ENCODE measurements at places on chromosomes 5 and 9. TPM values are rescaled to one million over a fixed set of nuclear protein-coding genes. Genes with fewer than 3 reads are reported as not detected.

Gene HMMR
- total RNA-seq = 2.2 TPM

Gene IL13
- not detected for total RNA-seq

Gene CER1
- total RNA-seq = 0.29 TPM

Gene PCDHGB2
- 6.5 TPM for total RNA-seq

Gene ADGRD2
- total RNA-seq = not detected

Gene FOXD4L4
- total RNA-seq = 0.36 TPM

Gene SLC6A7
- total RNA-seq = not detected

Gene SPINK14
- total RNA-seq = not detected

Gene NXNL2
- 2.2 TPM for total RNA-seq

Gene PNPLA7
- 10.3 TPM for total RNA-seq

Gene CDH9
- not detected for total RNA-seq

Gene TMOD1
- 24.5 TPM for total RNA-seq

GRCh38 chr9:134811673-134812342 lies 68.8 kb upstream of the FCN2 start:
- H3K27me3 ChIP-seq = no peaks in the 10 kb centered on the region
- no peaks in the 10 kb centered on the region for H3K4me1 ChIP-seq
- no peak for DNase-seq
- H3K36me3 ChIP-seq = no peaks in the 10 kb centered on the region
- H3K4me3 ChIP-seq = no peak overlapping the region

- no peaks in the 10 kb centered on the region for H3K36me3 ChIP-seq
- H3K27me3 ChIP-seq = no peaks in the 10 kb centered on the region
- H3K4me3 ChIP-seq = no peak overlapping the region
Measured at GRCh38 chr5:98109561-98110006, 663.9 kb upstream of the RGMB start.

GRCh38 chr9:134461426-134461982 lies 135.2 kb downstream of the RXRA start:
- H3K27ac ChIP-seq = no peak overlapping the region
- peak; percentile 43 for DNase-seq
- H3K36me3 ChIP-seq = no peaks in the 10 kb centered on the region
- no peaks in the 10 kb centered on the region for H3K27me3 ChIP-seq
- peaks cover 4% of the 10 kb centered on the region for H3K4me1 ChIP-seq

- no peak overlapping the region for H3K27ac ChIP-seq
- no peaks in the 10 kb centered on the region for H3K36me3 ChIP-seq
- no peaks in the 10 kb centered on the region for H3K27me3 ChIP-seq
- DNase-seq = no peak
Measured at GRCh38 chr5:128513806-128514205, 24.2 kb downstream of the FBN2 start.

- no peak overlapping the region for H3K27ac ChIP-seq
- no peaks in the 10 kb centered on the region for H3K27me3 ChIP-seq
- DNase-seq = no peak
- H3K4me3 ChIP-seq = no peak overlapping the region
- no peaks in the 10 kb centered on the region for H3K4me1 ChIP-seq
- H3K36me3 ChIP-seq = peaks cover 2% of the 10 kb centered on the region
Measured at GRCh38 chr9:2174306-2174705, 159.2 kb downstream of the SMARCA2 start.

DNA sequence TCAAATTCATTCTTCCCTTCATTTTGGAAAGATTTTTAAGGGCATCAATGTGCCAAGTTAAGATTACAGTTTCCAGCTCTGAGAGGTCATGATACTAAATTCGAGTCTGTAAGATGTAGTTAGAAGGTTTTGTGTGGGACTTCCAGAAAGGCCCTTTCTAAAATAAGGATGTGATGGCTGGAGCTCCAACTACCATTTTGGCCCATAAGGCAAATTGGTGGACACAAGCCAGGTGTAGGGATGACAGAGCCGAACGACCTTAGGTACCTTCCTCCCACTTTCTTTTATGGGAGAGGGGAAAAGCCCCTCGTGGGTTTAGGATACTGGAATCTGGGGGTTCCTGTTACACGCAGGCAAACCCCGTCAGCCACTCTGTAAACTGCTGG lies 54.3 kb upstream of the PTPDC1 start:
- peak overlapping the region; percentile 75 for H3K4me3 ChIP-seq
- DNase-seq = no peak
- H3K27ac ChIP-seq = no peak overlapping the region
- H3K4me1 ChIP-seq = no peaks in the 10 kb centered on the region
- no peaks in the 10 kb centered on the region for H3K36me3 ChIP-seq

GRCh38 chr5:176747670-176748072 lies 62.7 kb upstream of the UNC5A start:
- no peak overlapping the region for H3K27ac ChIP-seq
- H3K36me3 ChIP-seq = no peaks in the 10 kb centered on the region
- H3K4me3 ChIP-seq = no peak overlapping the region
- no peaks in the 10 kb centered on the region for H3K4me1 ChIP-seq

- H3K27me3 ChIP-seq = no peaks in the 10 kb centered on the region
- H3K36me3 ChIP-seq = no peaks in the 10 kb centered on the region
- H3K27ac ChIP-seq = no peak overlapping the region
- DNase-seq = peak; percentile 53
Measured at GRCh38 chr9:27460226-27461023, 63.7 kb upstream of the IFNK start.

DNA sequence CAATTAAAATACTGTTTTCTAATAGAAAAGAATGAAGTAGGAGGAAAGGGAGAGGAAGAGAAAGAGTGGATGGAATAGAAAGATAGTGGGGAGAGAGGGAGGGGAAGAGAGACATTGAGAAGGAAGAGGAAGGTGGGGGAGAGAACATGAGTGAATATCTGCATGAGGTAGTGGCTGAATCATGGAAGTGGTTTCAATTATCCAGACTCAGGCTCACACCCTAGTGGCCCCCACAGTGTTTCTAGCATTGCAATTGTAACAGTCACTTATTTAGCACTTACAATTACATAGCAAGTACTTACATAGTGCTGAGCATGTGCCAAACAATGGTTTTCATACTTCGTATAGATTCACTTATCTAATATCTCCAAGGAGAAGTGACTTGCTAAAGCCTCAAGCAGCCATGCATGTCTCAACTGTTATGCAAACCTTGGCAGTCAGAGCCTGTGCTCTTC lies 72.7 kb downstream of the CAST start:
- no peaks in the 10 kb centered on the region for H3K27me3 ChIP-seq
- no peak overlapping the region for H3K27ac ChIP-seq
- H3K4me1 ChIP-seq = no peaks in the 10 kb centered on the region

- H3K4me1 ChIP-seq = no peaks in the 10 kb centered on the region
- DNase-seq = no peak
- no peaks in the 10 kb centered on the region for H3K36me3 ChIP-seq
- no peaks in the 10 kb centered on the region for H3K27me3 ChIP-seq
Measured at GRCh38 chr9:126093771-126094170, 232.9 kb upstream of the MVB12B start.

- no peak overlapping the region for H3K27ac ChIP-seq
- H3K4me1 ChIP-seq = no peaks in the 10 kb centered on the region
- no peaks in the 10 kb centered on the region for H3K27me3 ChIP-seq
- no peak for DNase-seq
- no peak overlapping the region for H3K4me3 ChIP-seq
Measured at GRCh38 chr9:38662763-38663593, 42.6 kb upstream of the ANKRD18A start.

DNA sequence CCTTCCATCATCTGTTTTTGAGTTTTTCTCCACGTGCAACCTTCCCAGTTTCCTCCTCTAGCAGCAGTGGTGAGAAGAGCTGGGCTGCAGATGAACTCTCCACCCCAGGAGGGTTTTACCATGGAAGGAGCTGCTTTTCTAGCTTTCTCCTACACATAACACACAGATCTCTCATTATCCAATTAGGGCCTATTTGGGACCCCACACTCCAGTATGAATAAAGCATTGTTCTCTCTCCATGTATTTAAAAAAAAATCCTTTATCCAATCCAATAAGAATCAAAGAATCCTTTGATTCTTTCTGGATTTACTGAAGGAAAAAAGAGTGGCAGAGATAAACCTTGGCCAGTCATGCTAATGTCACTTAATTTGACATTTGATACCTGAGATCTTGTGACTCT lies 31.6 kb upstream of the NAA35 start:
- H3K4me3 ChIP-seq = no peak overlapping the region
- no peak overlapping the region for H3K27ac ChIP-seq
- H3K4me1 ChIP-seq = no peaks in the 10 kb centered on the region
- H3K36me3 ChIP-seq = no peaks in the 10 kb centered on the region

GRCh38 chr5:169393907-169394306 lies 93.0 kb upstream of the SLIT3 start:
- no peak overlapping the region for H3K4me3 ChIP-seq
- H3K36me3 ChIP-seq = no peaks in the 10 kb centered on the region
- H3K27me3 ChIP-seq = peaks cover 1% of the 10 kb centered on the region
- no peaks in the 10 kb centered on the region for H3K4me1 ChIP-seq

DNA sequence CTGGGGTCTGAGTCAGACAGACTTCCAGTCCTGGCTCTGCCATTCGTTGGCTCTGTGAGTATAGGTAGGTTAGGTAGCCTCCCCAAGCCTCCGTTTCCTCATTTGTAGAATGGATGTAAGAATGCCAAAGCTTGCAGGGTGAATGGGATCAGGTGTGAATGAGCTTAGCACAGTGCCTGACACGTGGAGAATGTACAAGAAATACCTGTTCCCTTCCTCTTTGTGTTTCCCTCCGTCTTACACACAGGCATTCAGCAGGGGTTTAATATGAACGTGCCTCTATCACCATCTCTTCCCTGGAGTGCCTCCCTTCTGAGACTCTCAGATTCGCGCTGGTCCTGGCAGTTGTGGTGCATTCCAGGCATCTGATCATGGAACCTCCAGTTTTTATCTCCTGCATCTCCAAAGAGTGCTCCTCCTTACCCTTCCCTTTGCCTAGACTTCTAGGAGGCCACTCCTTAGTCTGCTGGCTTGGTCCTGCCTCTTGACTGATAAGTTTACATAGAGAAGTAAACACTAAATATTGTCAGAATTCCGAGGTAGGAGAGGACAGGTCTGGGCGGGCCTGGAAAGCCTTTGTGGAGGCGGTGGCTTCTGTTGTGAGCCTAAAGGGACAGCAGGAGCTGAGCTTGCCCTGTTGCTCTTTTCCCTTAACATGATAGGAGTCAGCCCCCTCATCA lies 199.4 kb downstream of the AOPEP start:
- H3K4me1 ChIP-seq = peaks cover 8% of the 10 kb centered on the region
- no peak overlapping the region for H3K27ac ChIP-seq
- no peak for DNase-seq
- H3K27me3 ChIP-seq = no peaks in the 10 kb centered on the region
- no peak overlapping the region for H3K4me3 ChIP-seq

DNA sequence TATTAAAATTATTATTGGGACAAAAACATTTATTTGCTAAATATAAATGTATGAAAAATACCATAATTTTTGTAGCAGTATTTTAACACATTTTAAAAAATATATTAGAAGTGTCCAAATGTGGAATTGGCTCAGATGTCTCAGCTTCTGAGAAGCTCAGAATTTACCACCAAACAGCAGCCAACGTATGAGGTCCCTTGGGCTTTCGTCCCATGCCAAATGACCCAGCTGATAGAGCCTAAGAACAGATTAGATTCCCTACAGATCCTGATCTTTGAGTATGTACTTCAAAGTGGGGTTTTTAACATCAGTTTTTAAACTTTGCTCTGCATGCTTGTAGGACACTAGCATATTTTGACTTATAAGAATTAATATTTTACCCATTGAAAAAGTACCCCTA lies 77.3 kb upstream of the RPS23 start:
- no peak overlapping the region for H3K4me3 ChIP-seq
- no peak overlapping the region for H3K27ac ChIP-seq
- no peaks in the 10 kb centered on the region for H3K36me3 ChIP-seq
- H3K27me3 ChIP-seq = no peaks in the 10 kb centered on the region
- DNase-seq = no peak
- H3K4me1 ChIP-seq = no peaks in the 10 kb centered on the region

- H3K4me3 ChIP-seq = no peak overlapping the region
- H3K27me3 ChIP-seq = no peaks in the 10 kb centered on the region
- peak overlapping the region; percentile 99 for H3K27ac ChIP-seq
- H3K4me1 ChIP-seq = no peaks in the 10 kb centered on the region
- DNase-seq = no peak
Measured at GRCh38 chr9:129142138-129142935, 31.1 kb downstream of the PTPA start.

- H3K36me3 ChIP-seq = no peaks in the 10 kb centered on the region
- peak; percentile 94 for DNase-seq
- H3K4me1 ChIP-seq = peaks cover 2% of the 10 kb centered on the region
Measured at GRCh38 chr9:136551401-136552116, 5.7 kb upstream of the NOTCH1 start.

DNA sequence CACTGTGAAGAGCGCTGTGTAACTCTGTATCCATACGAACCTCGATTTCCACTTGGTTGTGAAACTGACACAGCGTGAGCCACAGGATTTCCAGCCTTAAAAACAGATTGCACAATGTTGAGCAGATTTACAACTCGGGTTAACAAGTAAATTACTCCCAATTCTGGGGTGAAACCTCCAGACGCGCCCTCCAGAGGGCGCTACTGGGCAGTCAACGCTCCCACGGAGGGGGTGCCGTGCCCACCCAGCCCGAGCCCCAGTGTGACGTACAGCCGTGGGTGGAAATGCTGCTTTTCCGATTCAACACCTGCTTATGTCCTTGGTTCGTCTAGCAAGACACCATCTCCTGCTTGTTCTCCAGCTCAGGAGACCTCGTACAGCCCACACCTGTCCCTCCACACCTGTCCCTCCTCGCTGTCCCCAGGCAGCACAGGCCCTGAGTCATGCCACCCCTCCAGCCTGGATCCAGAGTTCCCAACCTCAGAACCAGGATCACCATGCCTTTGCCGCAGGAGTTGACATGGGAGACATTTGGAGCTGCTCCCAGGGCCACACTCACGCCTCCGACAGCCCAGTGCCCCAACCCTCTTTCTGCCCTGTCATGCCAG lies 34.4 kb upstream of the SLC6A3 start:
- no peaks in the 10 kb centered on the region for H3K27me3 ChIP-seq
- DNase-seq = peak; percentile 72
- H3K4me3 ChIP-seq = no peak overlapping the region
- H3K36me3 ChIP-seq = no peaks in the 10 kb centered on the region

GRCh38 chr5:150523472-150524350 lies 15.8 kb downstream of the NDST1 start:
- H3K27ac ChIP-seq = no peak overlapping the region
- H3K4me1 ChIP-seq = peaks cover 3% of the 10 kb centered on the region
- no peaks in the 10 kb centered on the region for H3K36me3 ChIP-seq

DNA sequence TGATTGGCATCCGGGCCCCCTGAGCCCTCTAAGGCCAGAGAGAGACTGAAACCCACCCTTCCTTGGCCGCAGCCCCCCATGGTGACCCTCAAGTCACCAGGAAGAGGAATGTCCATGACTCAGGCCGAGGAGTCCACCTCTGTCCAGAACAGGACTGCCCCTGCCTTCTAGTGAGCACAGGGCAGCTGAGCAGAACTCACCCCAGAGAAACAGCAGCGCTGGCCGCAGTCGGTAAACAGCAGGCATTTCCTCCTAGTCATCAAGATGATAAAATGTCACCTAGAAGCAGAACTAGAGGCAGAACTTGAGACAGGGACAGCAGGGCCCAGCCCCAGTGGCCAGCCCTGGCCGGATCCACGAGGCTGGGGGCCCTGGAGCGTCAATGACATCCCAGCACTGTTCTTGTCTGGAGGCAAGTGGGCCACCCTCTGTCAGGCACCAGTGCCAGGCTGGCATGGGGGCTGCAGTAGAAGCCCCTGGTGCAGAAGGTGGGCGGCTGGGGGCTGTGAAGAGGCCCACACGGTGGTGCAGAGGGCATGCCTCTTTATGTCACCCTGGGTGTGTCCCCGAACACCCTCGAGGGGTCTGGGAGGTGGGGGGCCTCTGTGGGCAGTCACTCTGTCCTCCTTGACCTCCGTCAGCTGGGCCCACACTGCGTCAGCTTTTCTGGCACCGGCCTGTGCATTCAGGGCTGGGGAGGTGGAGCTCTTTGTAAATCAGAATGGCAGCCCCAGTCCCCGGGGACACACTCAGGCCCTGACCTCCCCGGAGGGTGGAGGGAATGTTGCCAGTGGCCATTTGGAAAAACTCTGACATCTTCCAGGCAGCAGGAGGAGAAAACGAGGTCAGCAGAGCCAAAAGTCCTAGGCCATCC lies 83.0 kb downstream of the NTNG2 start:
- no peak overlapping the region for H3K4me3 ChIP-seq
- no peaks in the 10 kb centered on the region for H3K4me1 ChIP-seq
- DNase-seq = peak; percentile 71
- no peaks in the 10 kb centered on the region for H3K36me3 ChIP-seq

Data from aorta (tissue), 5 donors.